T-helper 2 cell treated with Interferon-gamma antibody and Interleukin-4, amounts not matched to agents 5 μg/mL and 100 μg/mL, for 36 hours (primary cell): ENCODE measurements at places on chromosomes 12 and 14.

- peak overlapping the region; percentile 89 for H3K4me3 ChIP-seq
- peaks cover 75% of the 10 kb centered on the region for H3K4me1 ChIP-seq
- peaks cover 2% of the 10 kb centered on the region for H3K36me3 ChIP-seq
- DNase-seq = no peak
- peak overlapping the region; percentile 98 for H3K27ac ChIP-seq
- no peaks in the 10 kb centered on the region for H3K27me3 ChIP-seq
Observed at GRCh38 chr14:68781161-68782021, 11.5 kb downstream of the ZFP36L1 start.

DNA sequence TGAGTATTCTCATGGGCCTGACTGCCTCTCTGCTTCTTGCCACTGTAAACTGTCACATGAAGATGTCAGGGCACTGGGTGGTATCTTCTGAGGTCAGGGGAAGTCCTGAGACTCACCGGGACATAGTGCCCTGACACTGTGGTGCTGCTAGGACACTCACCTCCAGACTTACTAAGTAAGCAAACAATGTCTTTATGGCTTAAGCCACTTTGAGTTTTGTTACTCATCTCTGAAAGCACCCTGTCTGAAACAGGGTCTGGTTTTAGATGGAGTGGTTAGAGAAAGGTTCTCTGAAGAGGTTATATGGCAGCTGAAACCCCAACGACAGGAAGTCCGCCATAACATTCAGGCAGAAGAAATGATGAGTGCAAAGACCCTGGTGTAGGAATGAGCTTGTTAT is 22.7 kb downstream of the GPR19 start:
- H3K4me1 ChIP-seq = peaks cover 43% of the 10 kb centered on the region
- H3K36me3 ChIP-seq = peaks cover 14% of the 10 kb centered on the region
- H3K4me3 ChIP-seq = no peak overlapping the region
- peak overlapping the region; percentile 28 for H3K27ac ChIP-seq
- DNase-seq = peak; percentile 53

DNA sequence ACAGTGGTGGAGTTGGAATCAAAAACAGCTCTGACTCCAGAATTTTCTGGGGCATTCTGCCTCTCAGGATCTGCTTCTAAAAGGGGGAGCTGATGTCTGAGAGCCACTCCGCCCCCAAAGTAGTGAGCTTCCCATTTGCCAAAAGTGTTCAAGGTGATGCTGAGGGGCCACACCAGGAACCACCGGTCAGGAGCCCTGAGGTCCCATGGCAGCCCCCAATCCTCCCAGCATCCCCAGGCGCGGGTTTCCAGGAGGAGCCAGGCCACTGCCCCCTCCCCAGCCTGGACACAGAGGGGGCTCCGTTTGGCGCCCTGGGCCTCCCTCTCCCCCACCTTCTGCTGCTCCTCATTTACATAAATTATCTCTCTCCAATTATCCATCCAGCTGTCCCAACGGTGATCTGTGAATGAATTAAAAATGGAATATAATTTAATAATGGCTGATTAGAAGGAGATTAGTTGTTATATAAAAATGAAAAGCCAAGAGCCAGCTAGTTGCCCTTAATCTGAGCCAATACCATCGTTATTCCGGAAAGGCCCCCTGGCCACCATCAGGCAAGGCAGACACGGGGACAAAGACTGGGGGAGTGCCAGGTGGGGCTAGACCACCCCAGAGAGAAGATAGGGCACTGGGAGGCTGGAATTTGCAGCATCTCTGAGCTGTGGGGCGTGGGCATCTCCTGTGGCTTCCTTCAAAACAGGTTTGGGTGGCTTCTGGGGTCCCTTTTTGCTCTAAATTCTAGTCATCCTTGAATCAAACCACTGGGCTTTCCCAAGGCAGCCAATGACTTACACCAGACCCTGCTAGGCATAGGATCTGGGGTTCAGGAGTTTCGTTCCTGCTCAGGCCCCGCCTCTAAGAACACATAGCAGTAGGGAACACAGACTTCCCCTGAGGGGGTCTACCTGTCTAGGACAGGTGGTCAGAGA is 19.7 kb upstream of the VSX2 start:
- no peak overlapping the region for H3K4me3 ChIP-seq
- H3K4me1 ChIP-seq = no peaks in the 10 kb centered on the region
- no peaks in the 10 kb centered on the region for H3K36me3 ChIP-seq
- H3K27ac ChIP-seq = no peak overlapping the region

- no peaks in the 10 kb centered on the region for H3K27me3 ChIP-seq
- no peaks in the 10 kb centered on the region for H3K4me1 ChIP-seq
- H3K36me3 ChIP-seq = no peaks in the 10 kb centered on the region
- H3K4me3 ChIP-seq = no peak overlapping the region
- DNase-seq = no peak
Observed at GRCh38 chr12:20350026-20350425, 18.3 kb upstream of the PDE3A start.

DNA sequence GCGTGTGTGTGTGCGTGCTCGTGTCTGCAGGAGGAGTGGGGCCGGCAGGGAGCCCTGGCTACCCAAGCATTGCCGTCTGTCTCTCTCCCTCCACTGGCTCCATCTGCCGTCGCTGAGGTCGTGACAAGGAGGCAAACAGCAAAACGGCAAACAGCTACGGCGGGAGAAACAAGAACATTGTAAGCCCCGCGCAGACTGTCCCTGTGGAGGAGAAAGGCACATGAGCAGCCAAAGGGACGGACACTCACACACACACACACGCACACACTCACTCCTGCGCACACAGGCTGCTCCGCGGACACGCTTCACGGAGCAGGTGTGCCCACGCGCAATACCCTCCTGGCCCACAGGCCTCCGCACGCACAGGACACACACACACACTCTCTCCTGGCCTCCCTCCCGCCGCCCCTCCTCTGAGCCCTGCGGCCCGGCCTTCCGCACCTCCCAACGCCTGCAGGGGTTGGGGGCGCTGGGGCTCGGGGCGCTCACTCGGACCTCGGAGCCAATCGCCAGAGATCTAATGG is 905 bp downstream of the CISTR start:
- H3K27me3 ChIP-seq = peaks cover 6% of the 10 kb centered on the region
- no peak for DNase-seq
- no peak overlapping the region for H3K27ac ChIP-seq
- no peaks in the 10 kb centered on the region for H3K36me3 ChIP-seq
- peaks cover 21% of the 10 kb centered on the region for H3K4me1 ChIP-seq
- peak overlapping the region; percentile 51 for H3K4me3 ChIP-seq

DNA sequence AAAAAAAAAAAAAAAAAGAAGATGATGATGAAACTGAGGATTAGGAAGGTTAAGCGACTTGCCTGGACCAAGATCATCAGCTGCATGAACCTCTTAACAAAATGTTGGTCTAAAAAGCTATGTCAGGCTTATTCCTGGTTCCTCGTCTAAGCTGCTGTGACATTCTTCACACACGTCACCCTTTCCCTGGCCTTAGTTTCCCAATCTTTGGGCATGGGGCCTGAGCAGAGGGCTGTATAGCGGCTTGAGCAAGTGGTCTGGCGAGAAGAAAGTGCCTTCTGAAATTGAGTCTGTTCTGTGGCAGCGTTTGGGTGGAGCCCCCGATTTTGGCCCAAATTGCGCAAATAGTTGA is 58.7 kb upstream of the CCND2 start:
- H3K4me1 ChIP-seq = peaks cover 44% of the 10 kb centered on the region
- H3K4me3 ChIP-seq = peak overlapping the region; percentile 64
- no peak for DNase-seq
- H3K27ac ChIP-seq = peak overlapping the region; percentile 78
- peaks cover 2% of the 10 kb centered on the region for H3K27me3 ChIP-seq

DNA sequence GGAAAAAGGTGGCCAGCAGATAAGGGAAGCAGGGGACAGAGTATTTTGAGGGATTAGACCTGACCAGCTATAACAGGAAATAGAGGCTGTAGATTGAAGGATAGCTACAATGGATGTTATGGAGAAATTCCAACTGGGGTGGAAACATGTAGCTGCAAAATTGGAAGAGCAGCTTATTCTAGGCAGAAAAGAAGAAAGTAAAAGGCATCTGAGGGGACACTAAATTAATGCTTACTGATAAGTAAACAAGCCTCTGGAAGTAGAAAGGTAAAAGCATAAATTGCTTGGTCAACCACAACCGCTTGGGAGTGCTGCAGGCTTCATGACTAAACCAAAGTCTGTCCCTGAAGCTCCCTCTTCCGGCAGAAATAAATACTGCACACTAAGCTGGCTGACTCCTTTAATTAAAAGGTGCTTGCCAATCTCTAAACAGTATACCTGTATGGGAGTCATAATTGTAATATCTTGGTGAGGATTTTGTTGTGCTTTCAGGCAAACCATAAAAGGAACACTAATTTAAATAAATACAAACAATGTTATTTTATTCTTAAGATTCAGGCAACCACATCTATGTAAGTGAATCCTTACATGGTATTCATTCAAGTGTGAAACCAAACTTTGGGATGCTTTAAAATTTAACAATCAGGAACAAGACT is 7.7 kb downstream of the UBC start:
- H3K27ac ChIP-seq = peak overlapping the region; percentile 3
- DNase-seq = peak; percentile 81
- no peak overlapping the region for H3K4me3 ChIP-seq

DNA sequence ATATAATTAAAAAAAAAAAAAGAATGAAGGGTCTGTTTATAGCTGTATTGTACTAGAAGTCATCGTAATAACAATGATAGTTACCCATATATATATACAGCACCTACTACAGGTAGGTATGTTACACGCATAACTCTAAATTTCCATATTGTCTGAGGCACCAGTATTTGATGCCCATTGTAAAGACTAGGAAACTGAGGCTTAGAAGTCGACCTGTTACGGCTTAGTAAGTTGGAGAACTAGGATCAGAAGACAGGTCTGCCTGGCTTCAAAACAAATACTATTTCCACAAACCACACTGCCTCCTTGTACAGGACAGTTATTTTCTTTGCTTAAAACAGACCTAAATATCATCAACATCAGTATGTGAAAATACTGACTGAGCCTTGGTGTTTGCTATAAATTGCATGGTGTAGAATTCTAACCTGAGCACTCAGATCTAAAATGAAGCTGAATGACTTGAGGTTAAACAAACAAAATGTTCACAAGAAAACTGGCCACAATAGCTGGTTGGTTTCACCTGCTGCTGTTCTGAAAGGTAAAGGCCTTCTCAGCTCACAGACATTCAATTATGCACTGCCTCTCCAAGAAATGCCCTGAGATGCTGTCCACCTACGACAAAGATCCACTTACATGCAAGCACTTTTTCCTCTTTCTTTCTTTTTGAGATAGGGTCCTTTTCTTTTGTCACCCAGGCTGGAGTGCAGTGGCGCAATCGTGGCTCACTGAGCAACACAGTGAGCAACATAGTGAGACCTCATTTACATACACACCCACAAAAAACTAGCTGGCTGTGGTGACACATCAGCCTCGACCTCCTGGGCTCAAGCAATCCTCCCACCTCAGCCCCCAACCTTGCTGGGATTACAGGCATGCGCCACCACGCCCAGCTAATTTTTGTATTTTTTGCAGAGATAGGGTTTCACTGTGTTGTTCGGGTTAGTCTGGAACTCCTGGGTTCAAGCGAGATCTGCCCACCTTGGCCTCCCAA is 35.7 kb downstream of the SSH1 start:
- peak overlapping the region; percentile 56 for H3K27ac ChIP-seq
- H3K4me3 ChIP-seq = no peak overlapping the region
- peak; percentile 51 for DNase-seq
- peaks cover 33% of the 10 kb centered on the region for H3K36me3 ChIP-seq
- no peaks in the 10 kb centered on the region for H3K27me3 ChIP-seq

DNA sequence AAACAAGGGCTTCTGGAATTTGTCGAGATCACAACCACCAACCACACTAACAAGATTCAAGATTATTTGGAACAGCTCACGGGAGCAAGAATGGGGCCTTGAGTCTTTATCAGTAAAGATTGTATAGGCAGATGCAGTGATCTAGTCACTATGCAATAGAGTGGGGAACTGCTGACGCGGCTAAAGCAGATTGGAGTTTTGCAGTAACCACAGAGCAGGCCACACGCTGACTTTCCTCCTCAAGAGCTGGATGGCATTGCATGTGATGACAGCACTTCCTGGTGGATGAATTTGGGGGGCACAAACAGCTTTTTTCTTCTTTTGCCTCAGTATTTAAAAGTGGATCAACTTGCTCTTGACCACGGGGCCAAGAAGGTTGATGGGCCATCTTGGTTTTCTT is 46.0 kb downstream of the KCNK13 start:
- DNase-seq = no peak
- H3K27ac ChIP-seq = no peak overlapping the region
- H3K4me1 ChIP-seq = no peaks in the 10 kb centered on the region
- peaks cover 14% of the 10 kb centered on the region for H3K27me3 ChIP-seq
- H3K36me3 ChIP-seq = no peaks in the 10 kb centered on the region

DNA sequence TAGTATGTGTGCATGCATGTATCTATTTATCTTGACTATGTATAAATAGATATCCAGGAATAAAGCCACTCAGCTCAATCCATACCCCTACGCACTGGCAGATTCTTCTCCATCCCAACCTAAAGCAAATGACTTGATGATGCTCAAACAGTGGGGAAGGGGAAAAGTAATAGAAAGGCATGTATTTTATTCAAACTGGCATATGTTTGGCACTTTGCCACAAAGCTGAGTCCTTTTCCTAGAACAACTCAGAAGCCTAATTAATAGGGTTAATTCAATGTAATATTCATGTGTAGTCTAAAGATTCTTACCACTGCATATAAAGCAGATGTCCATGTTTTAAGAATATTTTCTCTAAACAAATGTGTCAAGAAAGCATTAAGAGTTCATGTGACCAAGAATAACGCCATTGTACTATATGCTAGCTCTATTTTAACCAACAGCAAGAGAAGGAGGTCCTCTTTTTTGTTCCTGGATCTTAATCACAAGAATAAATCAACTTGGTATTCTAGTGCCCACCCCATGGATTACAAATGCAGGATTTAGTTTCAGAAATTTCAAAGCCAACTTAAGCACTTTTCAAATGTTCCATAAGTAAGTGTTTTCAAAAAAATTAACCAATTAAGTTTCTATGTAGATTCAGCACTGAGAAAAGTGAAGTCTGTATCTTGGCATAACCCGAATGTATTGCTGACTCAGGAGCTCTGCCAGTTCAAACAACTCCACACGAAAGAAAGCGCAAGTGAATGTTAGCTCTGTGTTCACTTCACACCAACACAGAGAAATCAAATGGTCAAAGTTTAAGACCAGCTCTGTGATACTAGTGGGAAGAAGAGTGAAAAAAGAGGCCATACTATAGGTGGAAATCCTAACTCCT is 233.6 kb downstream of the MED13L start:
- no peak for DNase-seq
- H3K4me1 ChIP-seq = peaks cover 9% of the 10 kb centered on the region
- no peak overlapping the region for H3K4me3 ChIP-seq

GRCh38 chr14:74980731-74981461 is 21.8 kb upstream of the EIF2B2 start:
- DNase-seq = no peak
- H3K27me3 ChIP-seq = no peaks in the 10 kb centered on the region
- no peak overlapping the region for H3K4me3 ChIP-seq
- H3K4me1 ChIP-seq = no peaks in the 10 kb centered on the region
- H3K27ac ChIP-seq = no peak overlapping the region
- no peaks in the 10 kb centered on the region for H3K36me3 ChIP-seq

- H3K27ac ChIP-seq = no peak overlapping the region
- H3K4me3 ChIP-seq = no peak overlapping the region
- no peak for DNase-seq
Observed at GRCh38 chr14:31442284-31442683, 15.0 kb downstream of the DTD2 start.

- peaks cover 11% of the 10 kb centered on the region for H3K4me1 ChIP-seq
Observed at GRCh38 chr12:112354399-112354798, 27.8 kb downstream of the HECTD4 start.

GRCh38 chr12:95608252-95609033 is 57.2 kb upstream of the USP44 start:
- H3K4me1 ChIP-seq = no peaks in the 10 kb centered on the region
- DNase-seq = no peak
- H3K36me3 ChIP-seq = no peaks in the 10 kb centered on the region
- H3K27me3 ChIP-seq = peaks cover 9% of the 10 kb centered on the region
- H3K27ac ChIP-seq = no peak overlapping the region
- no peak overlapping the region for H3K4me3 ChIP-seq
